ENCODE measurements at places on chromosomes 1 and 21. TPM values are rescaled to one million over a fixed set of nuclear protein-coding genes. Genes with fewer than 3 reads are reported as not detected.
A peak's percentile ranks its signal among the peaks of the same experiment; 100 is the strongest.

DNA sequence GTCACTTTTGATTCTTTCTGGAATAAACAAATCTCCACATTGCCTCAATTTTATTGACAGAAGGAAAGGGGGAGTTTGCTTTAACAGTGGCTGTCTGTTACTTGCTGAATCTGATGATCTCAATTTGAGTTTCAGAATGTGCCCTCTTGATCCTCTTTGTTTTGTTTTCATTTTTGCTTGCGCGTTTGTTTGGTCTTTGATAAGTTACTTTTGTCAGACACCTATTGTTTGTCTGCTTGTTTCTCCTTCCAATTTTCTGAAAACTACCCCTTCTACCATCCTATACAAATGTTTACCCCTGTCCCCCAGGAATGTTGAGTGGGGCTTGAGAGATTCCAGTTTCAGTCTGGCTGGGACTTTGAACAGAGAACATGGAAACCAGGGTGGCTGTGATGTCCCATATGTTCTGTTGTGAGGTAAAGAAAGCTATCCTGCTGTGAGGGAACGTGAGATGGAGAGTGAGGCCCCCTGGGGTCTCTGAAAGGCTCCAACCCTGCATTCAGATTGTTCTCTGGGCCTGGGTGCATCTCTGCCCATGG lies 11.8 kb upstream of the XCL2 start:
- H3K27me3 ChIP-seq = no peaks in the 10 kb centered on the region
- H3K4me1 ChIP-seq = no peaks in the 10 kb centered on the region
- no peak overlapping the region for H3K4me3 ChIP-seq
- H3K27ac ChIP-seq = no peak overlapping the region
- no peak for DNase-seq

- peak overlapping the region; percentile 8 for H3K4me3 ChIP-seq
- DNase-seq = no peak
- H3K4me1 ChIP-seq = no peaks in the 10 kb centered on the region
- no peaks in the 10 kb centered on the region for H3K27me3 ChIP-seq
Measured at GRCh38 chr1:160768295-160768657, 27.7 kb upstream of the LY9 start.

ENTREP3 gene
- total RNA-seq = 16.1 TPM

- H3K36me3 ChIP-seq = no peaks in the 10 kb centered on the region
- no peaks in the 10 kb centered on the region for H3K27me3 ChIP-seq
Measured at GRCh38 chr21:41768437-41769042, 1.7 kb upstream of the RIPK4 start.

DNA sequence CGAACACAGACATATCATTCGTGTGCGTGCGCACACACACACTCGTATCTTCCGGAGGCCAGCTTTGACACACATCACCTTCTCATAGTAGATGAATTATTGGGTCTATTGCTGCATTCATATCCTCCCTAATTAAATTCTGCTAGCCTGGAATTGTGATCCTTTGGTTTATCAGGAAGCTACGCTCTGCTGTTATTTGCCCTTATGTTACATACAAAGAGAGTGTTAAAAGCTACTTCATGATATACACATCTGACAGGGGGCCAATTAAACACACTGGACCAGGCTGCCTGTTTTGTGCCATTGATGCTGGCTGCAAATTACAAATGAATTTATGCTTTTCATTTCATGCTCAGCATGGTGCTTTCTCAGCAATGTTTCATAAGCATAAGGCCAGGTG lies 252.0 kb downstream of the RHOU start:
- no peaks in the 10 kb centered on the region for H3K27me3 ChIP-seq
- H3K4me1 ChIP-seq = peaks cover 42% of the 10 kb centered on the region
- DNase-seq = no peak
- H3K4me3 ChIP-seq = no peak overlapping the region

OR2L8 gene
- not detected for total RNA-seq

DNA sequence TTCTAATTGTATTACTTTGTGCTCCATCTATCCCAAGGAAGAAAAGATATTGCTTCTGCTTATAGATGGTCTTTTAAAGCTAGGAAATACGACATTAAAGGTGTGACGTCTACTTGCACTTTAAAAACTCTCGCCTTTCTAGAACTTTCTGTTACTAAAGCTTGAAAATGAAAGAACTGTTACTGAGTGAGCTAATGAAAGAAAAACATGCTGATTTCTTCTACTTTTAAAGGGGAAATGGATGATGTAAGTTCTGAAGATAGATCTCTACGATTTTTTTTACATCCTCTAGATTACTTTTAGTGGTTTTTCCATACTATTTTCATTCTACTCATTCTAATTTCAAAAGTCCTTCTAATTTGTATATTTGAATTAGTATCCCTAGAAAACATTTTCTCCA lies 387.5 kb downstream of the USP25 start:
- no peaks in the 10 kb centered on the region for H3K36me3 ChIP-seq
- H3K4me1 ChIP-seq = peaks cover 8% of the 10 kb centered on the region
- no peaks in the 10 kb centered on the region for H3K27me3 ChIP-seq
- DNase-seq = no peak

DNA sequence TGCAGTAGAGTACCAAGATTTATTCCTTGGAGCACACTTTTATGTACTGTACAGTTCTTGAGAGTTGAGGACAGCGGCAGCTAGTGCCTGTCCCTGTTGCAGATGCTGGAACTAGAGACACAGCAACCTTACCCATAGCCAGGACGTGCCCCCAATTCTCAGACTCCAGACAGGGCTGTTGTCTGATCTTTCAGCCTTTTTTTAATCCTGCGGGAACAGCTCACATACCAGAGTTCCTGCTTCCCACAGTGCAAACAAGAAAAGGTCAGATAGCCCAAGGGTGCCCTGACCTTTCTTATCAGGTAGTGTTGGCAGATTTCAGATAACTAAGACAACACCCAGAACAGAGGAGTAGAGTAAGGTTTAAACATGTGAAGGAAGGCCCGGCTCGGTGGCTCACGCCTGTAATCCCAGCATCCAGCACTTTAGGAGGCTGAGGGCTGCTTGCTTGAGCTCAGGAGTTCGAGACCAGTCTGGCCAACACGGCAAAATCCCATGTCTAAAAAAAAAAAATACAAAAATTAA lies 78.5 kb downstream of the DOP1B start:
- no peak overlapping the region for H3K4me3 ChIP-seq
- H3K27ac ChIP-seq = no peak overlapping the region
- no peak for DNase-seq
- H3K4me1 ChIP-seq = no peaks in the 10 kb centered on the region

- no peaks in the 10 kb centered on the region for H3K36me3 ChIP-seq
- no peak overlapping the region for H3K27ac ChIP-seq
- H3K4me3 ChIP-seq = no peak overlapping the region
- H3K27me3 ChIP-seq = no peaks in the 10 kb centered on the region
- DNase-seq = no peak
Measured at GRCh38 chr1:42979036-42979430, 20.4 kb upstream of the SLC2A1 start.

DNA sequence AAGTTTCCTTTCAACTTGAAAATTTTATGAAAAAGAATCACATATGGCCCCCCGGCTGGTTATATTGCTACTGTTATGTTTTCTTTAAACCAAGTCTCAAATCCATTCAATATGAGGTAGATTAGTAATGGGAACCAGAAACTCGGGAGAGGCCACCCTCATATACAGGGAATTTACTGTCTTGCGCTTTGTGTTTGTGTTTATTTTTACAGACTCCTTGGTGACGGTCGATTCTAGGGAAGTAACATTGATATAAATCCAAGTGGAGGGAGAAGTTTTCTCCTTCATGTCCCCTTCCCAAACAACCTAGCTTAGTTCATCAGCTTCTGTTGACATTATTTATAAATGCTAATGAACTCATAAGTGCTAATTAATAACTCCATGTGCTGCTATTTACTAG lies 163.5 kb upstream of the LMO4 start:
- H3K4me3 ChIP-seq = no peak overlapping the region
- H3K27ac ChIP-seq = no peak overlapping the region
- no peak for DNase-seq
- no peaks in the 10 kb centered on the region for H3K36me3 ChIP-seq
- H3K4me1 ChIP-seq = no peaks in the 10 kb centered on the region

Data from thoracic aorta (tissue), 2 donors.